Stimulated activated CD4-positive, alpha-beta T cell treated with anti-CD3 and anti-CD28 coated beads, Interleukin-1b, Interleukin-23, amount 100 ng/mL, for 1 hour (primary cell): ENCODE measurements at places on chromosomes 12 and 14.

DNA sequence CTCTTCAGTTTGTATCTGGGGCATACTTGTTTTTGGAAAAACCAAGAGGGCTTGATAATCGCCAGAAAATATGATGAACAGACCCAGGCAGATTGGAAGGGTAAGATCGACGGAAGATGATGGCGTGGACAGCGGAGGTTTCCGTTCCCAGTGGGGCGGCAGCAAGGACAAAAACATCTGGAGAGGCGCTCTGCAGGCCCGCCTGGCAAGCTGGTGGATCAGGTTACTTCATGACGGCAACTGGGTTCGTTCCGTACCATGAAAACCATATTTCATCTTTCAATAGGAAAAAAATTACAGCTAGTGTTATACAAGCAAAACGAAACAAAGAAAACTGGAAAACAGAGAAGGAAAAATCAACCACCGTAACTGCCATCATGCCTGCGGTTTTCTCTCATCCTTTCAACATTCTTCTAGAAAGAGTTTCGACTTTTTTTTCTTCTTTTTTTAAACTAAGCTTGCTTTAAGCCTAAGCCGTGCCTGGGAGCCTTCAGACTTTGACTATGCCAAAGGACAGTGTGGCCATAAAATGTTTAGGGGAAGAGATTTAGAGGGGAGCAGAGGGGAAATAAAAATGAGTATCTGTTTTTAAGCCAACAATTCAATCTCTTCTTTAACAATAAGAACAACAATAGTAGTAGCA lies 210.5 kb downstream of the FOXN3 start:
- no peak for DNase-seq

DNA sequence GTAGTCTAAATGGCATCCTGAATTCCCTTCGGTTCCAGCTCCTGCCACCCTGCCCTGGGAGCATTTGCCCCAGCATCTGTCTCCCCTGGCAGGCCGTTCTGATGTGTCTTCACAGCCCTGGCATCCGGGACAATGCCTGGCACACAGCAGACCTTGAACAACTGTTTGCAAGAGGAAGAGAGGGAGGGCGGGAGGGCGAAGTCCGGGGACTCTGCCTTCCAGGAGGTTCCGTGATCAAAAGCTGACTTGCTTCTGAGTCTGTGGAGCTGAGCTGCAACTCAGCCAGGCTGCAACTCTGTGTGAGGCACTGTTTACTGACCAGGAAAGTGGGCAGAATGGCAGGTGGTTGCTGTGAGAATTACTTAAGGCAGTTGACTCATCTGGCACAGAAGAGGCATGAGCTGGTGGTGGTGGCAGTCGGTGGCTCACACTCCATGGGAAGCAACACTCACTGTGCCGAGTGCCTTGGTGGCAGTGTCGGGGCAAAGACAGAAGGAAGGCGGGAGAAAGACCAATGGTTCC lies 61.1 kb upstream of the DLK1 start:
- DNase-seq, result no peak

GRCh38 chr14:83163016-83163415 lies 1629.4 kb upstream of the SEL1L start:
- DNase-seq, result no peak

GRCh38 chr14:81990312-81990761 lies 456.7 kb upstream of the SEL1L start:
- DNase-seq, result no peak

- no peak for DNase-seq
Measured at GRCh38 chr12:32566663-32567295, 112.3 kb upstream of the DNM1L start.

DNA sequence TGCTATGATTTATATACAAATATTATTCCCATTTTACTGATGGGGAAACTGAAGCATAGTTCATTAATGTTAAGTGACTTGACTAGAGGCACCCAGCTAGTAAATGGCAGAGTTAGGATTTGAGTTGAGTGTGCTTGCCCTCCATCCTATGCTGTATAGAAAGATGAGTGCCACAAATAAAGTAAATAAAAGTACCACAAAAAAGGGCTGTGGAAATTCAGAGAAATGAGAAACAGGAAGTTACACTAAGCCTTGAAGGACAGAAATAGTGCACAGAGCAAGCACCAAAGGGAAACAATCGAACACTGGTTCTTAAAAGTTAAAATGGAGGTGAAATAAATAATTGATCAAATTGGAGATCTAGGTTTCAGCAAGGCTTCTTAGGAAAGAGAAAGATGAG lies 9.2 kb upstream of the ABCD2 start:
- DNase-seq, result no peak

- no peak for DNase-seq
Measured at GRCh38 chr12:27769142-27769673, 10.8 kb upstream of the KLHL42 start.

GRCh38 chr12:108525681-108526080 lies 10.6 kb downstream of the FICD start:
- DNase-seq, result no peak

- no peak for DNase-seq
Measured at GRCh38 chr12:56103066-56103711, 1.2 kb upstream of the PA2G4 start.

GRCh38 chr12:12891080-12891880 lies at the start of gene GPRC5A:
GPRC5A (plus strand) TSS chr12:12891562; CDS start chr12:12908250, 16,688 bp downstream.
- no peak for DNase-seq

DNA sequence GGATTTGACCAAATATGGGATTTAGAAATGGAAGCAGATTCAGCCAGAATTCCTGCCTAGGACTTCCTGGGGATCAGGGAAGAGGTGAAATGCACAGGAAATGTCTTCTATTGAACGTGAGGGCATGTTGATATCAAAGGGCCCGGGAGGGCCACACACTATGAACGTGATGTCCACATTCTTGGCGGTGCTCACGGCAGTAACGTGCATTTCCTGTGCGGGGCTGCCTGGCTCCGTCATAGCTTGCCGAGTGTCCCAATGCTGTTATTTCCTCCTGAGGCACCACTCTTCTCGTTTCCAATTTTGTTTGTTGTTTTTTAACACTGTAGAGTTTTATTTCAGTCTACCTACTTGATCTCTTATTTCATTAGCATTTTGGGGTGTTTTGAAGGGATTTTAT lies 67.3 kb downstream of the ZNF664 start:
- no peak for DNase-seq

DNA sequence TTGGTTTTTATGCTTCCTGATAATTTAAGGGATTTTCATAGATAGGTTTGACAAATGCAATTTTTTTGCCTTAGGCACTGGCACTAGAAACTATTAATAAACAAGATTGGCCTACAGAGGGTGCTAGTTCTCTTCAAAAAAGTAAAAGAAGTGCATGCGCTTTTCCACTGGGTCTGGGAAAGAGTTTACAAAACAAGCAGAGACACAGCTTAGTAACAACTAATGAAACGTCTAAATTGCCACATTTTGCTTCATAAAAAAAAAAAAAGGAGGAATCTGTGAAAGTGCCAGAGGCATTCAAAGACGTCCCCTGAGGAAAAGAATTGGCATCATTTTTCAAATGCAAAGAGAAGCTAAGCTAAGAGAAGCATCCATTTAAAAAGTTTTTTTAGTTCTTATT lies 58.3 kb upstream of the EEA1 start:
- DNase-seq, result no peak

DNA sequence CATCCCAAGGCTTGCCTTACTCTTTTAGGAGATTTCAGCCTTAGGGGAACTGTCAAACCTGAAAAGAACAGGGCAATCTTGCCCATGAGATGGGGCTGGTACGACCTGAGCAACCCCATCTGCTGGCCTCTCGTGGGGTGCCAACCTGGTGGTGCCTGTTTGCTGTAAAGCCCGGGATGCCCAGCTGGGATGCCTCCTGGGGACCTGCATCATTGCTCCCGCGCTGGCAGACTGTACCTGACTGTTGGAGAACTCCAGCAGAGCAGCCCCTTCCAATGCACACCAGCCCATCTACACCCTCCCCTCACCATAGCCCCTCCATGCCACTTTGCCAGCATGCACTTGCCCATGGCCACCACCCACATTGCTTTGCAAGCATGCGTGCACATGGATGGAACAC lies 335.7 kb downstream of the RPS29 start:
- no peak for DNase-seq

- no peak for DNase-seq
Measured at GRCh38 chr14:95597784-95598211, 62.9 kb downstream of the GLRX5 start.

- no peak for DNase-seq
Measured at GRCh38 chr12:64674367-64674922, 64.2 kb downstream of the RASSF3 start.

- no peak for DNase-seq
Measured at GRCh38 chr14:37122919-37123639, 49.3 kb downstream of the SLC25A21 start.

- DNase-seq, result no peak
Measured at GRCh38 chr12:72642706-72643105, 370.5 kb downstream of the TRHDE start.

DNA sequence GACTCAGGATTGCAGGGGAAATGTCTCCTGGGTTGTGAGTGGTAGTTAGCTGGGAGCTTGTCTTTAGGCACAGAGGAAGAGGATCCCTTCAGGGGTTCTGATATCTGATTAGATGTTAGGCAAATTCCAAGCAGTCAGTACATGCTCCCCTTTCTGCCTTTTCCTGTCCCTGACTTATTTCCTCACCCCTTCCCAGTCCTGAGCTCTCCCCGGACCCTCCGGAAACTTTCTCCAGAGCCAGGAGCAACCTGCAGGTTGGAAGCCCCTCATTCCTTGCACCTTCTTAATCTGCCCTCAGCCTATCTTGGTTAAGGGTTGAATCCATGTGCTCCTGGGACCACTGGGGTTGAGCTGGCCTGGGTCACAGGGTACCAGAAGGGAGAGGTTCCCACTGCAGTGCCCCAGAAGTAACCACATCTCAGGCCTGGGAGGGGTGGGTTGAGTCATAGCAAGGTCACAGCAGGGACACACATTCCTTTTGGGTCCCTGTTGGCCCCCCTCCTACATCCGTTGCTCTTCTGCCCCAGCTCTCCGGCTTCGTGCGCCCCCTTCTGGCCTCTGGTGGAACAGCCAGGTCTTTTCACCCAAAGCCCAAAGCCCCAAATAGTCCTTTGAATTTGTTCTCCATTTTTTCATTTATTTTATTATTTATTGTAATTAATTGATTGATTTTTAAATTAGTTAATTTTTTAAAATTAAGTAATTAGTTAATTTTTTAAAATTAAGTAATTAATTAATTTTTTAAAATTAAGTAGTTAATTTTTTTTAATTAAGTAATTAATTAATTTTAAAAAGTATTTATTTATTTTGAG lies 1.8 kb downstream of the IGFBP6 start:
- peak; percentile 75 for DNase-seq

DNA sequence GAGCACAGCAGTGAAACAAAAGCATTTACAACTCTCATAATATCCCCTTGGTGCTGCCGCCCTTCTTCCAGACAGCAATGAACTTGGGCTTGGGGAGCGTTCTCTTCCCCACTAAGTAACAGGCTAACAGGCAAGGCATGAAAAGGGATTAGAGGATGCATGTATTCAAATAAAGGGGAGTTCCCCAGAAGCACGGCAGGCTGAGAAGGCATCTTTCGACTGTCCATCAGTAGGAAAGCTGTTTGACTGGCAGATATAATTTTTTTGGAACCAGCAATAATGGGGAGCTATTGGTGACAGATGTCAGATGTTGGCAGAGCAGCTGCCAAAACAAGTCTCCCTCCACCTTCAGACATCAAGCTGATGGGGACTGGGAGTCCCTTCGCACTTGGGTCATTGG lies 9.2 kb upstream of the TIGAR start:
- DNase-seq, result no peak

GRCh38 chr14:36028218-36028617 lies 148.3 kb downstream of the PTCSC3 start:
- no peak for DNase-seq

- no peak for DNase-seq
Measured at GRCh38 chr12:95203487-95204030, 13.7 kb downstream of the FGD6 start.

DNA sequence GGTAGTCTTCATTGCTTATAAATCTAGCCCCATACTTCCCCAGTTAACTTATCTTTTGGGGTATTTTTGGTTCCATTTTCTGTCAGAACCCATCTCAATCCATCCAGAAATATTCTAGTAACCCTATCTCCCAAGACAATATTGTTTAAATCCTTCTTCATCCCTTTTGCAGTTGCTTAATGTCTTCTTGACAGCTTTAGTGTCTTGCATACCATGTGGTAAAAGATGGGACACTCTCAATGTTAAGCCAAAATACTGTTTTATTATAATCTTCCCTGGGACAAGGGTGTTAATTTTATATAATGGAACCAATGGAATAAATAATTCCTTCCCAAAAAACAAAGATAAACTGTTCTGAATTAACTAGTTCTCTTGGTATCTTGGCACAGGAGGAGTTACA lies 450.2 kb downstream of the CCER1 start:
- no peak for DNase-seq

GRCh38 chr12:68743356-68743755 lies 2.6 kb upstream of the SLC35E3 start:
- DNase-seq, result no peak

- no peak for DNase-seq
Measured at GRCh38 chr12:116604951-116605641, 45.9 kb downstream of the MAP1LC3B2 start.

GRCh38 chr12:19462406-19462805 lies 23.1 kb downstream of the AEBP2 start:
- DNase-seq, result no peak

DNA sequence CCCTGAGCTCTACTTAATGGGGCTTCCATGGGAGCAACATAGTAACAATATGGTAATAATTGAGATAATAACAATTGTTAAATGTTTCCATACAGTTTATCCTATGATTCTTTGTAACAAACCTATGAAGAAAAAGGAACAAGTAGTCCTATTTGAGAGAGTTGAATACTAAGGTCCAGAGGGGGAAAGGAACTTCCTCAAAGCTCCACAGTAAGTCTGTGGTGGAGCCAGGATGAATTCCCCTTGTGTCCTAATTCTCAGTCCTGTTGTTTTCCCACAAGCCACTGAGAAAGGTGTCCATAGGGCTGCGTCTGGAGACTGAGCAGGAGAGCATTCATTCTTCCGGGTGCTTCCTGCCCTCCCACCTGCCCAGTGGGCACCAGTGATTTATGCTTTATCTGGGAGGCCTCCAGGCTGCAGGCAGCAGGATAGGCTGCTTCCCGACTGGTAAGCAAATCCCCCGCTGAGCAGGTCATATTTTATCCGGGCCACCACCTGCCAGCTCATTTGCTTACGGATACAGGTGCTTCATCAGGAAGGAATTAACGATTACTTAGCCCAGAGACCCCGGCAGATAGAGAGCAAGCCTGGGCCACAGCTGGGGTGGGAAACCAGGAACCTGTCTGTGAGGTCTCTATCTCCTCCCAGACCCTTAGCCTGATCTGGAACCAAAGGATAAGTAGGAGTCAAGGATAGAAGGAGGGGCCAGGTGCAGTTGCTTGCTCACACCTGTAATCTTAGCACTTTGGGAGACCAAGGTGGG lies 33.9 kb upstream of the FAM222A start:
- no peak for DNase-seq

GRCh38 chr12:106978035-106978800 lies 8.7 kb downstream of the MTERF2 start:
- no peak for DNase-seq

- DNase-seq, result no peak
Measured at GRCh38 chr12:30952015-30952414, 25.5 kb downstream of the TSPAN11 start.

DNA sequence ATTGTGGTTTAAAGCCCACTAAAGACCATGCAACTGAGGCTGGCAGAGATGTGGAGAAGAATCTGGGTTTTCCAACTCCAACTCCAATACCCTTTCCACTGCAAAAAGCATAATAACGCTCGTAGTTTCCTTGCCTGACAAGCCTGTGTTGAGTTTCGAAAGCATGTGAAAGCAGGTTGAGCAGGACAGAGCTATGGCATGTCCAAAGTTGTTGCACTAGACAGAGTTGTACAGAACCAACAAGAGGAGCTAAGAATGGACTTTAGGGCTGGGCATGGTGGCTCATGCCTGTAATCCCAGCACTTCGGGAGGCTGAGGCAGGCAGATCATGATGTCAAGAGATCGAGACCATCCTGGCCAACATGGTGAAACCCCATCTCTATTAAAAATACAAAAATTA lies 572.0 kb upstream of the TBX3 start:
- DNase-seq, result no peak
